ENCODE measurements at places on chromosomes 7 and 10.

- no peak for DNase-seq
Measured at GRCh38 chr10:28627102-28627501, 50.2 kb upstream of the BAMBI start.

DNA sequence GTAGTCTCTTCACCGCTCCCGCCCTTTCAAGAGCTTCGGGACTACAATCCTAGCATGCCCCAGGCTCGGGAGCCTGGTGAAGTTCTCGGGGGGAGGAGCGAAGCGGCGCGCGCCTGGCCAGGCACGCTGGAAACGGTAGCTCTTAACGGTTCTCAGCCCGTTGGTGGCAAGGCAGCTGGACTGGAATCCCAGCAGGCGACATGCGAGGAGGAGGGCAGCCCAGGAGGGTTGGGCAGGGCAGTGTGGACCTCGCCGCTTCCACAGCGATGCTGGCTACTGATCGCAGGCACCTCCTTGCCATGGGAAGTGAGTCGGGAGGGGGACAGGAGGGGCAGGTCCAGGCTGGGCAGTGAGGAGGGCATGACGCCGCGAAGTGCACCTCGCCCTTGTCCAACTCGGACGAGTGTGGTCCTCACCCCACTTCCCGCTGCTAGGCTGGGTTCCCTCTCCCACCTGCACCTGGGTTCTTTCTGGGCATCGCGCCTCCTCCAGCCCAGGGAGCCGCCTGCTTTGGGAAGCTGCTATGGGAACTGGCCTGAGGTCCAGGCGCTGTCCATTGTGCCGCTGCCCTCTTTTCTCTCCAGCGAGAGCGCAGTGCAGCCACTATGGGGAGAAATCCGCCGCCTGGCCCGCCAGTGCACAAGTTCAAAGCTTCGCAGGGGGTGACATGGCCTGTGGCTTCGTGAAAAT, 367.8 kb upstream of the NUPR2 start:
- no peak for DNase-seq

GRCh38 chr10:51083356-51083853, 9.1 kb downstream of the PRKG1 start:
- DNase-seq, result no peak

- no peak for DNase-seq
Measured at GRCh38 chr10:131315344-131315743, 3.8 kb upstream of the TCERG1L start.

- no peak for DNase-seq
Measured at GRCh38 chr7:66640802-66641525, 12.3 kb downstream of the KCTD7 start.

- no peak for DNase-seq
Measured at GRCh38 chr10:129344103-129344502, 122.9 kb upstream of the MGMT start.

GRCh38 chr7:50121286-50121685, 28.2 kb upstream of the ZPBP start:
- no peak for DNase-seq

- DNase-seq, result no peak
Measured at GRCh38 chr7:21305455-21306235, 122.2 kb upstream of the SP4 start.

DNA sequence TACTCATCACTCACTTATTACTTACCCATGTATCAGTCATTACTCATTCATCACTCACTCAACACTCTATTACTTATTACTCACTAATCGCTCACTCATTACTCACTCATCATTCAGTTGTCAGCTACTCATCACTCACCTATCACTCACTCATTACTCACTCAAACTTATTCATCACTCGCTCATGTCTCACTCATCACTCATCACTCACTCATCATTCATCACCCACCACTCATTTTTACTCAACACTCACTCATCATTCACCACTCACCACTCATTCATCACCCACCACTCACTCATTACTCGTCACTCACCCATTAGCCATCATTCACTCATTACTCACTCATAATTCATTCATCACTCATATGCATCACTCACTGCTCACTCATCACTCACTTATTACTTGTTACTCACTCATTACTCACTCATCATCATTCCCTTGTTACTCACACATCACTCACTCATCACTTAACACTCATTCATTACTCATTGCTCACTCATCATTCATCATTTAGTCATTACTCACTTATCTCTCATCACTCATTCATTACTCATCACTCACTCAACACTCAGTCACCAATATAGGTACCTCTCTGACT, 237.9 kb downstream of the ADARB2 start:
- no peak for DNase-seq

GRCh38 chr10:79176052-79176501, 107.3 kb downstream of the ZMIZ1 start:
- DNase-seq, result no peak

DNA sequence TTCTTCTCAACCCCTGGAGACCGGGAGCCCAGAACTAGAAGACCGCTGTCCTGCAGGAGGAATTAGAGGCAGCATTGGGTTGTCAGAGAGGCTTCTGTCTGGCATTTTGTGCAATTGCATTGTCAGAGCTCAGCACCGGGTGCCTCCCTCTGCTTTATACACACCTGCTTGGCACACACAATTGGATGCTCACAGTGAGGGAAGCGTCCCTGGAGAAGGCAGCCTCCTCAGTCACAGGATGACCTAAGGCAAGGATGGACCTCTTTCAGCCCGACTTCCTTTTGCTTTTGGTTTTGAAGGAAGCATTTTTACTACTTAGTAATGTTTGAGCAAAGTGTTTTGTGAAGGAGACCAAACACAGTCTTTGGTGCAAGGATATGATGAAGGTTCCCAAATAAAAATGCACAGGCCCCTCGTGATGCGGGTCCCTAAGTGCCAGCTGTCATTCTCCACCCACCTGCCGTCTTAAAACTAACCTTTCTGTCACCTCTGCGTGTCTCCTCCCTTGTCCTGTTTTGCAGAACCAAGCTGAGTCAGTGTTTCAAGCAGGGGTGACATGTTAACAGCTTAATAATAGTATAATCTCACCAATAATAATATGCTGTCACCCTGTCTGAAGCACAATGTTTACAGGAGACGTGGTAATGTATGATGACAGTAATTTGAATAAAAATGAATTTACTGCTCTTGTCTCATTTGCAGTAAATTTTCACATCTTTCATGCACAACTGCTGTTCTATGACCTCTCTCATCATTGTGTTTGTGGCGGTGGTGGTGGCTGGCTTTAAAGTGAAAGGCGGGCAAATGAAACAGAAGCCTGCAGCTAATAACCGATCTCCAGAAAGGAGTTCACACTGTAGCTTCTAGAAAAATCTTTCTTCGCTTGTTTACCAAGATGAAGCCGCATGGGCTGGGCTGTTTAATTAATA, 430.2 kb upstream of the MKI67 start:
- DNase-seq, result no peak

DNA sequence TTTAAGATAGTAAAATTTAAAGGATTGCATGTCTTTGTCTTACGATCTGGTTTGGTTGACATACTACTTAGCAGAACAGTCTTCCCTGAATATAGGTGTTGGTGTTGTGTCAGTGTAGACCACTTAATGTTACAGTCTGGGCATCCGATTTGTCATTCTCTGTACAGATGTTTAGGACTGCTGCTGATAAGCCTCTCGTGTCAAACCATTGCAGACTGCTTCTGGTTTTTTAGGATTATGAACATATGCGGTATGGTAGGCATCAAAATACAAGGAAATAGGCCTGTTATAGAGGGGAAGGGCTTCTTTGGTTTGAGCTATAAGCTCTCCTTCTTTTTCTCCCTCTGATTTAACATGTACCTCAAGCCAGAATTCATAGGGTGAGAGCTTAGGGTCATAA, 7.4 kb downstream of the CYP3A43 start:
- no peak for DNase-seq

GRCh38 chr7:14389181-14389591, 399.7 kb upstream of the ETV1 start:
- DNase-seq, result no peak

DNA sequence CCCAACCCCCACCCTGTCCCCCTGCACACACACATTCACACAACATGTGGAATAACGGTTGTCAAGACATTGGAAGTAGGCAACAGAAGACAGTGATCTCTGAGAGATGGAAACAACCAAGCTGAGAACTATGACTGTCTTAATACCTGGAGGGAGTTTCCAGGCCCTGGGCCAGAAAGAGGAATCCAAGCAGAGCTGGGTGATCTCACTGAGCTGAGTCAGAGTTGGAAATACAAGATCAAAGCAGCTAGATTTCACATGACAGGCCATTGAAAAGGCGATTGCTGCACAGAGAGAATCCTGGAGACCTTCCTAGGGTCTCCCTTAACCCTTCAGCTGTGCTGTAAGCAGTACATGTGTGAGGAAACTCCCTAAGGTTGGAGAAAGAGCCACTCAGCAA, 165.8 kb upstream of the PRSS1 start:
- DNase-seq, result peak; percentile 96

DNA sequence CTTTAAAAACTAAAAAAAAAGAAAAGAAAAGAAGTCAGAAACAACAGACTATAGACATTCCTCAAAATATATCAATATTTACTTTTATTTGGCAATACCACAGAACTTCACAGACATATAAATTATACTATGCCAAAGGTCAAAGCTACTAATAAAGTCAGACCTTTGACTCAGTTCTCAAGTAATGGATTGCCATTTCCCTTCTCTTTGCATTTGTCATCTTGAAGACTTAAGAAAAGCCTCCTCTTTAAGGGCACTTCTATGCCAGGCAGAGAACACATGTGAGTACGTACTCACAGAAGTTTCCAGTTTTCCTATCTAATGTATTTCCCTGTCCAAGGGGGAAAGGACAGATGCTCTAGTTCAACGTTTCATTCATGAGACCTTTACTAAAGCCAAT, 37.6 kb downstream of the TNPO3 start:
- DNase-seq, result no peak

- DNase-seq, result no peak
Measured at GRCh38 chr10:89685936-89686335, 15.5 kb upstream of the KIF20B start.

DNA sequence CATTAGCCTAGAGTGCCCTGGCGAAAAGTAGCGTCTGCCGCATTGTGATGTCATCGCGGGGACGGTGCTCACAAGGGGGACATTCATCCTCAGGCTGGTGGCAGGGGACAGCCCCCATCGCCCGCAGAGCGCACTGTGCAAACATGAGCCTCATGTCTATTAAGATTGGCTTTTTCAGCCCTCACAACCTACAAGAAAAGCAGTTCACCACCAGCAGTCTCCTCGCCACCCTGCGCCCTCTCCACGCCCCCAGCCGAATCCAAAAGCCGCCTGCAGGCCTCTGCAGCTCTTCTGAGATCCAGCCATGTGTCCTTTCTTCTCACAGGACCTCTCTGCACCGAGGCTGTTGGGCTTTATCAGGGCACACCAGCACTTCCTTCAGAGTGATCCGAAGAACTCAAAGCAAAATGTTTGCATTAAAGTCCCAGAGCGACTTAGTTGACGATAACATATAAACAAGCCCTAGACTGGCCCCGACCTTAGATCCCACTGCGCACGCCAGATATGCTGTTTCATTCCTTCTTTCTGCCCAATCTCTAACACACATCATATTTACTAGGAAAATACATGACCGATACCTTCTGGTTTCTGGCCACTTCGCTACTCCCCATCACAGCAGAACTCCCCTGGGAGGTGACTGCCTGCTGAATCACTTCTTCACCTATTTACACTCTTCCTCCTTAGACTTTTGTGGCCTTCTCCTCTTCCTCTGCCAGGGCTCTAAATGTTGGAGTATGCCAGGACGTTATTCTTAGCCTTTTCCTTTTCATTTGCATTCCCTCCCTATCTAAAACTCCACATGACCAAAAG, 206.0 kb upstream of the SH2B2 start:
- no peak for DNase-seq

DNA sequence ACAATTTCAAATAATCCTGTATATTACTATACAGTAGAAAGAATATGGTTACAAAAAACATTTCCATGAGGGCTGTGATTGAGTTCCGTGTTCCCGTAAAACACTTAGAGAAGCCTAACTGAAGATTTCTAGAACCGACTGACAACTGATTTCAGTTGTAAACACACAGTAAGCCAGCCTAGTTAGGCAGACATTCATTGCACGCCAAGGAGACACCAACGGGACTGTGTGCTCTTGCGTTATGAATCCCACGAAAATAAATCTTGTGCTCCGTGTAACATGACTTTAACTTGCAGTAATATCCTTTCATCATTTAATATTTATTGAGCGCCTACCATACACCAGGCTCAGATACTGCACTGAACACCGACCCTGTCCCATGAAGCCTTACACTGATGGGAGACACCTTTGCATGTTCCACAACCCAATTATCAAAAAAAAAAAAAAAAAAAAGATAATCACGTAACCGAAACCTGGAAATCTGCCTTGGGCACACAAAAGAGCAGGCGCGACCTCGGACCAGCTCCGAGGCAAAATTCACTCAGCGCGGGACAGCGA, 420 bp upstream of the KLHL7 start:
- no peak for DNase-seq

GRCh38 chr7:21099432-21099831, 312.7 kb upstream of the SP8 start:
- DNase-seq, result peak; percentile 1

- DNase-seq, result peak; percentile 79
Measured at GRCh38 chr7:31017032-31017675, 35.0 kb upstream of the ADCYAP1R1 start.

- DNase-seq, result no peak
Measured at GRCh38 chr10:1210667-1211066, 154.5 kb downstream of the WDR37 start.

DNA sequence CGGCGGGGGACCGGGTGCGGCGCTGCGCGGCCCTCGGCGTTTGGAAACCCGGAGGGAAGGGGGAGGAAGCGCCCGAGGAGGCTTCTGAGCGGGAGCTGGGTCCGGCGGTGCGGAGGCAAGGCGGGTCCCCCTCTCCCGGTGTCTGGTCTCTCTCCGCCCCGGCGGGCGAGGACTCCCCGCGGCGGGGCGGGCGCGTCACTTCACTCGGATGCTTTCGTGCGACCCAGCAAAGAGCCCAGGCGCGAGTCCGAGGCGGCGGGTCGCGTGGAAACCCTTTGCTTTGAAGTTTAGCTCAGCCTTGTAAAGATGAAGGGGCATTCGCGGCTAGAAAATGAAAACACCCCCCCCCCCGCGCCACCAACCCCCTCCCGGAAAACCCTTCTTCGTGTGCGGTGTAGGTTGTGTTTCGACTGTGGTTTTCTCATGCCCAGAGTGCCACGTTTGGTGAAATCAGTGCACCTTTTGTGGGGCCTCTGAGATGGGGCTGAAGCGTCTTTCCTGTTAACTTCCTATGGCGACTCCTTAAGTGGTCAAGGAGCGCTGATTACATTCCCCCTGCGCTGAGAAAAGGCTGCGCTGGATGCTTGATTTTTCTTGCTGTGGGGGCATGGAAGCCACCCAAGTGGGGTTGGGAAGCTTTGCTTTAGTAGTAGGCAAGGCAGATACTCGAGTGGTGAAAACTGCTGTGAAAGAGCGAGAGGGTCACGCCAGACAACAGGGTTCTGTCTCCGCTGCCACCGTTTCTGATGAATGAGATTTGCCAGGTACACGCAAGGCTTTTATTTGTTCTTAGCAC, 876 bp downstream of the GNAI1 start:
- peak; percentile 60 for DNase-seq

- no peak for DNase-seq
Measured at GRCh38 chr7:68547181-68547580, 1051.1 kb upstream of the AUTS2 start.

Measured in suppressor macrophage treated with lipopolysaccharide for 1 hour (primary cell).